AG09319 (cell line): ENCODE measurements at places on chromosomes 2 and 18.

DNA sequence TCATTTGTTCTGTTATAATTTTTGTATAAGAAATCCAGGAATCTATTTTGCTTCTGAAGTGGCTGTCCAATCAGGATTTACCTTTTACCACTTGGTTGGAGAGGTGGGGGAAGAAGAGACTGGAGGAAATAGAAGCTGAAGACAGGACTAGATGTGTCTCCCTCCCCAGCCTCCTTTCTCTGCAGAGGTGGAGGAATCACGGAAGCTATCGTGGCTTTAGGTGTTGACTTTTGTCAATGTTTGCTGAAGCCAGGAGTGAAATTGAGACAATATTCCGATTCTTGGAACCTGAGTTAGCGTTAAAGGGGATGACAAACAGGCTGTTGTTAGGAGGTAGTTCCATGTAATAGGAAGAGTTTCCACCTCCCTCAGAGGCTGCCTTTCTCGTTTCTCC lies 43.5 kb downstream of the PDCL3 start:
- DNase-seq, result no peak

DNA sequence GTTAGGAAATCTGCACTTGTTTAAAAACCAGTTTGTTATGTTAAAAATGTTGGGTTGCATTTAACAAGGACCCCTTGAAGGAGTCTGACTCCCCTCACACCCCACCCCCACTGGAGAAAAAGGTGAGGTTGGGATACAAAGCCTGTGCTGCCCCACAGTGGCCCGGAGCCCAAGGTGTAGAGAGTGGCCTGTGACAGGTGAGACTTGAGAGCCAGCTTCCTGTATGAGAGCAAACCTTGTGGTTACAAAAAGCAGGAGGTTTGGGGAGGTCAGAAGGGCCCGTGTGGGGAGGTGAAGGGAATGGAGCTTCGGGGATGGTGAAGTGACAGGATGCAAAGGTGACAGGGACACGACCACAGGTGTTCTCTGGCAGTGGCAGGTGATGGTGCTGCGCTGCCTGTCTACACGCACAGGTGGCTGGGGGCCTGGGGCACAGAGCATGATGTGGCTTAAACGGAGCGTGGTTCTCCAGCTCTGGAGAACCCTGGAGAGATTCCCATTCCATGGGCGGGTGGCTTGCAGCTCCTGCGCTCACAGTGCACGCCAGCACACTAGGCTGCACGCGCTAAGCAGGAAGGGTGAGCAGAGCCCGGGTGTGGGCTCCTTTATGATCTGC lies 29.0 kb downstream of the IMPA2 start:
- DNase-seq, result no peak

- no peak for DNase-seq
Measured at GRCh38 chr18:9985641-9986040, 71.8 kb downstream of the VAPA start.

DNA sequence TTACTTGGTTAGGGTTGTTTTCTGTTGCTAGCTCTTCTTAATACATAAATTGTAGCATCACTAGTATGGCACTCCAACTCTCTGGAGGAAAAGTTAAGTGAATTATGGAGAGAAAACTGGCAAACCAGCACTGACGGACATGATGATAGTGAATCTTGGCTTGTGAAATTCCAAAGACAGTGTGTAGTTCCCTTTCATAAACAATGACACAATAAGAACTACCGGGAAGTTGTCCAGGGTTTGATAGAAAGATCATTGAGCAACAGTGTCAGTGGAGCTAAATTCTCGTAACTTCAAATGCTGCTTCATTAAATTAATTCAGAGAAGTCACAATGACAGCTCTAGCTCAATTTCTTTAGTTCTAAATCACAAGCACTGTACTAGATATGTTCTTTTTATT lies 66.5 kb downstream of the RIT2 start:
- no peak for DNase-seq

- no peak for DNase-seq
Measured at GRCh38 chr18:74722237-74722636, 124.6 kb downstream of the ZNF407 start.

GRCh38 chr2:157868993-157869392 lies 7.1 kb downstream of the ACVR1 start:
- no peak for DNase-seq

DNA sequence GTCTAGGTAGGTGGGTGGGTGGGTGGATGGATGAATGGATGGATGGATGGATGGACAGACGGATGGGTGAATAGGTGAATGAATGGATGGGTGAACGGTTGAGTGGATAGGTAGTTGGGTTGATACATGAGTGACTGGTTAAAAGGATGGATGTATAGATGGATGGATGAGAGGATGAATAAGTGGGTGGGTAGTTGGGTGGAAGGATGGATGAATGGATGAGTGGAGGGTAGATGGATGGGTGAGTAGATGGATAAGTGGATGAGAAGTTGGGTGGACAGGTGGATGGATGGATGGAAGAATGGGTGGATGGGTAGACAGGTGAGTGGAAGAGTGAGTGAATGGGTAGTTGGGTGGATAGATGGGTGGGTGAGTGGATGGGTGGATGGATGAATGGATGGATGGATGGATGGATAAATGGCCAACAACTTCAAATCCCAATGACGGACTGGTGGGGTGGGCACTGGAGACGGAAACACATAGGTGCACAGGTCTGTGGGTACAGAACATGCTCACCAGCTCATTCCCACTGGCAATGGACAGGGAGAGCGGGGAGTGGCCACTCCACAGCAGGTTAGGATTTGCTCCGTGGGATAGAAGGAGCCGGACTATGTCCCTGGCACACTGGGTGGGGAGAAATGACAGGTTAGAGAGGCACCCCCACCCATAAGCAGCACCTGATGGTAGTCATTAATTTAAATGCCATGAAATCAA lies 48.8 kb downstream of the ANKMY1 start:
- no peak for DNase-seq

- no peak for DNase-seq
Measured at GRCh38 chr18:421247-422155, 79.0 kb downstream of the COLEC12 start.

DNA sequence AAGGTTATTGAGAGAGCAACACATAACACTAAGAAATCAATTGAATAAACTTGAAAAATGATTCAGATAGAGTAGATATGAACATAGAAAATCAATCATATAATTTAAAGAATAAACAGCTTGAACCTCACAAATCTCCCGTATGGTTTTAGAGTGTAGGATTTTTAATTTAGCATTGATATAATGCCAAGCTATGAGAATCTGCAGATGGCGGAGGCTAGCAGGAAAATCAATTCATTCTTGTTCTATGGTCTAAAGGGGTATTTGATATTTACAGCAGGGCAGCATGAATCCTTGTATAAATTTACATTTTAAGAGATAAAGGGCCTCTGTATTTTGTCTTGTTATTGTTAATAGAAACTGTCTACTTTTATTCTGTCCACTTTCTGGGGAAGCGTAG lies 797.0 kb downstream of the GALR1 start:
- no peak for DNase-seq

DNA sequence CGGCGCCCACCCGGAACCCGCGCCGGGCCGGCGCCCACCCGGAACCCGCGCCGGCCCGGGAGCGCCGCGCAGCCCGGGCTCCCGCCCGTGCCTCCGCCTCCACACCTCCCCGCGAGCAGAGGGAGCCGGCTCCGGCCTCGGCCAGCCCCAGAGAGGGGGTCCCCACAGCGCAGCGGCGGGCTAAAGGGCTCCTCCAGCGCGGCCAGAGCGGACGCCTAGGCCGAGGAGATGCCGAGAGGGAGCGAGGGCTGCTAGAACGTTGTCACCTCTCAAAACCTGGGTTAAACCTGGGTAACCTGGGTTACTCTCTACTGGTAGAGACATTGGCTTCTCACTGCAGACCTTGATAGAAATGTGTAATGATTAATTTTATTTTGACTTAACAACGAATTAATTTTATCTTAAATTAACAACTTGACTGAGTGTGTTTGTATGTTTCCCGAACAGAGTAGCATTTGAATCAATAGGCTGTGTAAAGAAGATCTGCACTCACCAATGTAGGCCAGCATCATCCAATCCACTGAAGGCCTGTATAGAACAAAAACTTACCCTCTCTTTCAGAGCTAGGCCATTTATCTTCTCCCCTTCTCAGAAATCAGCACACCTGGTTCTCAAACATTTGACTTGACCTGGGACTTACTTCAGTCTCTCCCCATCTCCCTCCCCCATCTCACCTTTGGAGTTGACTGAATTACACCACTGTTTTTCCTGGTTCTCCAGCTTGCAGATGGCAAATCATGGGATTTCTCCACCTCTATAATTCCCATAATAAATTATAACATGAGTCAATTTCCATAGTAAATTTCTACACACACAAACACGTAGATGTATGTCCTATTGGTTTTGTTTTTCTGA lies 242.7 kb downstream of the ASXL3 start:
- DNase-seq, result no peak
